SW 1271 (cell line): ENCODE measurements at places on chromosomes 1 and 21.

DNA sequence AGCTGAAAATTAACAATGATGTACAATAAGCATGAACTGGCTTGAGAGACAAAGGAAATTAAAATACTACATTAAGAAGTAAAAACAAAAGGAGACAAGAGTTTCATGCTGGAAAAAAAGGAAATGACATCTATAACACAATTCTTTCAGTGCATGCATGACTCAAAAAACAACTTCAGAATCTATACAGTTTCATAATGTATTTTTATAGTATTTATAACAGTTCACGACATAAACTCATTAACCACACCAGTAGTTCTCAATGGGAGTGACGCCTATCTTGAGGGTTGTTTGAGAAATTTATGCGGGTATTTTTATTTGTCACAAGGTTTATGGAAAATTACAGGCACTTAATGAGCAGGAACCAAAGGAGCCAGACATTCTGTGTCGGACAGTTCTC, 168.5 kb downstream of the SMYD3 start:
- no peak for DNase-seq

DNA sequence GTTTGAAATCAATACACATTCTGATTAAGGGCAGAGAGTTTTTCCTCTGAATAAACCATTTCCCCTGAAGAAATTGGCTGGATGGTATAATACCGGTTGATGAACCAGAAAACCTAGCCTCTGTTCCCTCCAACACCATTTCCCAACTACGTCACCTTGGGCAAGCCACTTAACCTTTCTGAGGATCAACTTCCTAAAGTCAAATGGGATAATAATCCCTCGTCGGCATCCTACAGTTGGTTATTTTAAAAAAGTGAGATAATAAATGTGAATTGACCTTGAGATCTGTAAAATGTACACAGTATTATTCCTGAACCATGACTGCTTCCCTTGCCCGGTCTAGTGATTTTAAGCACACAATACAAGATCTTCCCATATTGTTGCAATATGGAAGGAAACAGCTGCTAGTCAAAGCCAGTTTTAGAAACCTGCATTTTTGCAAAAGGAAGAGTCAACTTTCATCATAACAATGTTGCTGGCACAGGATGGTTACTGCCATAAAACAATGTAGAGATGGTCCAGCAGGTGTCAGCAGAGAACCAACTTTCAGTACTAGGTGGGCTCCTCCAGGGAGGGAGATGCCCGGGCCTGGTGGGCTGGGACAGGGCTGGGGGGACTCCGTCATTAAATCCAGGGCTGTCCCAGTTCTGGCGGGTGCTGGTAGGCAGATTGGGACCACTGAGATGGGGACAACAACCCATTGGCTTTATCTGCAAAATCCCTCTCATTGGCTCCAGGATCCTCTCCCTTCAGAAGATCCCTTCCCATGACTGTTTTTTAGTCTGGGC, 5.2 kb upstream of the HLX start:
- peak; percentile 14 for DNase-seq

DNA sequence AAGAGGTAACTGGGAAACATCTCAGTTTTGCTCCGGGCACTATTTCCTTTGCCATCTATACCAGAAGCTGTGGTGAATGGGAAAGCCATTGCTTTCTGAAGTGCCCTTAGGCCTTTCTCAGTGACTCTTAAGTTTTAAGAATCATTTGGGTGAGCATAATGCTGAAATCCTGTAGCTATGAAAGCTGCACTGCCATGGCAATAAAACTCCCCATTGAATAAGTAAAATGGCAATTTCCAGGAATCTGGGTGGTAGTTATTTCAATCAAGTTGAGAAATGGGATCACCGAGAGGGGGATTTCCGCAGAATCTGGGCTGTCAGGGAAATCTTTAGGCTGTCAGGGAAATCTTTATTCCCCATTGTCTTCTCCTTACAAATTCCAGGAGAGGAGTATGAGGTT, 26.8 kb upstream of the MACF1 start:
- no peak for DNase-seq

DNA sequence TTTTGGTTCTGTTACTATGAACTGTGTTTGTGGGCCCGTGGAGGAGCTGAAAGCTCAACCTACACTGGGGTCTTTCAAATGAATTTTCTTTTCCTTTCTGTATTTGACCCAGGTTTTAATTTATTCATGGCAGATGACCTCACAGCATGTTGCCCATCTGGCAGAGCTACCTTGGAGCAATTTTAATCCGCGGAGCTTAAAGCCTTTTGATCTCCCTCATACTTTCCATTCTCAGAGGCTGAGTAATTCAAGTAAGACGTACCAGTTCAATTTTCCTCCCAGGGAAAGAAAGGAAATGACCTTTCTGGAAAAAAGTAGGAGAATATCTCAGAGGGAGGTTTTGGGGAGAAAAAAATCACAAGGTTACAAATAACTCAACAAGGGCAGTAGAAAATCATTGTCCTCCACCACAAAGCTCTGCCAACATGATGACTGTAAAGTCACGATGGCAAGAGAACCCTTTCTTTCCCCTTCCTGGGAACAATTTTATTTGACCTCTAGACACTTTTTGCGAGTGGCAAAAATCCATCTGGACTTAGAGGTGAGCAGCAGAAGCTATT, 21.6 kb upstream of the PCP4 start:
- DNase-seq = no peak

DNA sequence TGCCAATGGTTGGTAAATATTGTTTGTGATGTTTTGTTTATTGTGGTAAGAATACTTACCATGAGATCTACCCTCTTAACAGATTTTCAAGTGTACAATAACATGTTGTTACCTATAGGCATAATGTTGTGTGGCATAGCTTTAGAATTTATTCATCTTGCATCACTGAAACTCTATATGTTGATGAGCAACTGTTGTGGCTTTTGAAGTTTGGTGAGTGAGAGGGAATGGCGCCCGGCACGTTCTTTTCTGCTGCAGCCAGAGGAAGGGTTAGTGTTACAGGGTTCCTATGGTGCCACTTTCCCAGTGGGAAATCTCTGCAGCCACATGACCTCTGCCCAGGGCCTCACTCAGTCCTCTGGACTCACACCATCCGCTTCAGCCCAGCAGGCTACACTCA, 342.5 kb upstream of the ADGRL2 start:
- no peak for DNase-seq

DNA sequence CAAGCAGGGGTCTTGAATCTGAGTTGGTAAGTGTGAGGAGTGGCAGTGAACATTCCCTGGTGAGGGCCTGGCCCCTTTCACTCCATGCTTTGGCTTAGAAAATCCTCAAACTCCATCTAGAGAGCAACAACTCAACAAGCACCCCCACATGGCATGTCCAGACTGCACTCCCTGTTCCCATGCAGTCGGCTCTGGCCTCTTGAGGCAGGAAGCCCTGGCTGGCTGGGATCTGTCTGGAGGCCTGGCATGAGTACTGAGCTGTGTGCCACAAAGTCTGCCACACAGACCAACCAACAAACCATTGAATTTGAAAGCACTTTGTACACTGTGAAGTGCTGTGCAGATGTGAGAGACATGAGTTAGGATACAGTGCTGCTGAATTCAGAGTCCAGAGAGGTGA, 25.2 kb downstream of the COA7 start:
- DNase-seq = no peak

DNA sequence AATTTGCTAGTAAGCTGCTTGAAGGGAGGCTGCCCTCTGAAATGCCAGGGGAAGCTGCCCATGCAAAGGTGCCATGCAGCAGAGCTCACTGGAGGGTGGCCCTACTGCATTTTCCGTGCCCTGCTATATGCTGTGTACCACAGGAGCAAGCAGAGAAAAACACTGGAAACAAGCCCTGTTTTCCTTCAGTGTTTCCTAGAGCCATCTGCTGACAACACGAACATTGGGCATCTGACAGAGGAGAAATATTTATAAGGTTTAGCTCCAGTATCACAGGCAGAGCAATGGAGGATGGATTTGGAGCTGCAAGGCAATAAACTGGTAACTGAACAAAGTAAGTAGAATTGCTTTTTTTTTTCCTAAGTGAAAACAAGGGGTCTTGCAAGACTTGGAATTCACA, 198.4 kb downstream of the USP25 start:
- no peak for DNase-seq

DNA sequence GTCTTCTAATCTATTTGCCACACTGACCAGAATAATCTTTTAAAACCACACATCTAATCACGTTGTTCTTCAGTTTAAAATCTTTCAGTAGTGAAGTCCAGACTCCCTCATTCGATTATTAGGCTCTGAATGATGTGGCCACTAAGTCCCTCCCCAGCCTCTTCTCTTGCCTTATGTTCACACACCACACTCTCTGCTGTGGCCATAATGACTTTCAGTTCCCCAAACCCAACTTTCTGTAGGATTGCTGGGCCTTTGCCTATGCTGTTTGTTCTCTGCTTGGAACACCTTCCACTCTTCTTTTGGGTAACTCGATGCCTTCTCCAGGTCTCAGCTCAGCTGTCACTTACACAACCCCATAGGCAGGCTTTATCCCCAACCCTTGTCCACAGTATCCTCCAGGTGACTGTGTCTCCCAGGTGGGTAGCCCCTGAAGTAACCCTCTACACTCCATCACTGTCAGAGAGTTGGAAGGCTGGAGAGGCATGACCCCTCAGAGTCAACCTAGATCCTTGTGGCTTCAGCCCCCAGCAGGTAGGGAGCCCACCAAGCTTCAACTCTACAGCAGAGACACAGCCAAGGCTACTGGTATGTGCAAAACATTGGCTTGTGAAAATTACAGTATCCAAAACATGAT, 8.4 kb upstream of the SLC37A1 start:
- no peak for DNase-seq

DNA sequence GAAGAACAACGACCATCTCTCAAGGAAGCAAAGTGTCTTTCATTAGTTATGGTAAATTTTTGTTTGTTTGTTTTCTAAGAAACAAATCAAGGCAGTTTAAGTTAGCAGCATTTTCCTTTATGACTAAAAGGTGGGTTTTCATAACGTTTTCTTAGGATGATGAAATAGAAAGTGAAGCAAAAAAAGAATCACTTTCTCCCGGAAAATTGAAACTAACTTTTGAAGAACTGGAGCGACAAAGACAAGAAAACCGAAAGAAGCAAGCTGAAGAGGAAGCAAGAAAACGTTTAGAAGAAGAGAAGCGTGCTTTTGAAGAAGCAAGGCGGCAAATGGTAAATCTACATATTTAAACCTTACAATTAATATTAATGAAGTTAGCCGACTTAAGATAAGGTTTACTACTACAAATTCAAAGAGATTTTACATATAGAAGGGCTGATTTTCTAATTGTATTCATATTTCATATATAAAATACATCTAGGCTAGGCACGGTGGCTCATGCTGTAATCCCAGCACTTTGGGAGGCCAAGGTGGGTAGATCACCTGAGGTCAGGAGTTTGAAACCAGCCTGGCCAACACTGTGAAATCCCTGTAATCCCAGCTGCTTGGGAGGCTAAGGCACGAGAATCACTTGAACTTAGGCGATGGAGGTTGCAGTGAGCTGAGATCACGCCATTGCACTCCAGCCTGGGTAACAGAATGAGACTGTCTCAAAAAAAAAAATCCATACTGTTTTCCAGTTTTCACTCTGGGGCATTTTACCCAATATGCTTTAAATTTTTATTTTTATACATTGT, 38.3 kb downstream of the NEXN start:
- no peak for DNase-seq

GRCh38 chr1:77218477-77219165, 609 bp downstream of the PIGK start:
- peak; percentile 31 for DNase-seq

DNA sequence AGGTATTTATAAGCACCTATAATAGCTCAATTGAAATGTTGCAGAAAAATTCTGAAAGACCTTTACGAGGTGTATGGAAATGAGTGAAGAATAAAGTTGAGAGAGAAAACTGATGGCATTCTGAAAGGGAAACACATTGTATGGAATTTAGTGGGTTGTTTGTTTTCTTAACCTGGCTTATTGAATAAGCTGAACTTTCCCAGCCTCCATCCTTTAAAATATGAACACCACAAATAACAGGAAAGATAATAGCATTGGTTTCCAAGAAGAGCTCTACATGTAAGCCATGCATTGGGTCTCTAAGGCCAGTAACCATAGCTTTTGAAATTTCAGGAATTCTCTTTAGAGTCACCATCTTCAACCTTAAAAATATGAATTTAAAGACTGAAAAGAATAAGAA, 709.0 kb downstream of the USP25 start:
- no peak for DNase-seq

GRCh38 chr1:197696372-197696771, 78.9 kb downstream of the DENND1B start:
- no peak for DNase-seq

- DNase-seq = no peak
Observed at GRCh38 chr1:8251635-8252034, 66.3 kb upstream of the SLC45A1 start.

DNA sequence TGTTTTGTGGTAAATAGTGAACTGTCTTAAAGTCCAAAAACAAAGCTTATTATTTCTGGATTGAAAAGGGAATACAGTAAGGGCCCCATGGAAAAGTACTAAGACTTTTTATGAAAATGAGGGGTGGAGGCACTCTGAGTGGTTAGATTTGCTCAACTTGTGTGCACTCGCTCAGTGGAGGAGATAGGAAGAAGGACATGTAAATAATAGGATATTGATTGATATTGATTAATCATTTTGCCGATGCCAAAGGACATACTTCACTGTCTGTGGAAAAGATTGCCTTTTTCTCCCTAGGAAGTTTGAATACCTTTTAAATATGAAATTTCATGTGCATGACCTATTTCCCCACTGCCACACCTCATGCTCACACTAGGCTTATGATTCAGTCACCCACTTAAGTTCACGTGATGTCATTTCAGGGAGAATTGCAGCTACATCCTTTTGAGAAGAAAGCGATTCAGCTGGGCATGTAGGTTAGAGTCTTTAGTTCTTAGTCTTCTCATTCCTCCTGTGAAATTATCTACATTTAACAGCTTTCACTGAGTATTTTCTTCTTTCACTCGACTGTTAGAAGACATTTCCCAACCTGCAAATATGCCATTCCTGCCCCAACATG, 5.0 kb downstream of the MTR start:
- no peak for DNase-seq

DNA sequence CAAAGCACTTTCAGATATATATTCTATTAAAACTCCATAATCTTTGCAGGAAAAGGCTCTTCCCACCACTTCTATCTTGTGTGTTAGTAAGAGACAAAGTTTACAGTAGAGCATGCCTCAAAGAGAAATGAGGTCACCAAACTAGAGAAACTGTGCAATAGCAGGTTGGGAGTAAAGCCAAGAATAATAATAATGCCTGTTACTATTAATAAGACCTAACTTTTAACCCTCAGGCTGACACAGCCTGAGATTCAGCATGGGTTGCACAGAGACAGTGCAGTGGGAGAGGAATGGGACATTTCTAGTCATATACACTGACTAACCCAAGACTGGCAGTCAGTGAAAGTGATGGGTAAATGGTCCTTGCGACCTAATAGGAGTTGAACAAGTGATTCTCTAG, 320.2 kb upstream of the NFIA start:
- no peak for DNase-seq

GRCh38 chr21:25561668-25562641, 45.3 kb downstream of the MRPL39 start:
- no peak for DNase-seq

DNA sequence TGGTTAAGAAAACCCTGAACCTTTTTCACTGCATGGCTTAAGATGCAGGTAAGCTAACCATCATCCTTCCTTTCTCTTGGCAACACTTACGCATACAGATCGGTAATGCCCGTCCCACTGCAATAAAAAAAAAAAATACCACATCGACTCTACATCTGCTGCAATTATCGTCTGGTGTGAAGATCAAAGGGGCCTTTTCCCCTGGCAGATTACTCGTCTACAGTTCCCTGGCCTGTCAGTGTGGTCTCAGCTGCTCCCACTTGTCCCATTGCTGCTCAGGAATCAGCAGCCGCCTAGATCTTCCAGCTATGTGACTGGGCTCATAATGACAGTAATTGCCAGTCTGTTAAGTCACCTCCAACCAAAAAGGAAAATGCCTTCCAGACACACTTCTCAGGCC, 133.1 kb downstream of the SETD4 start:
- DNase-seq = no peak
